ENCODE measurements at places on chromosomes 2 and 18.

- DNase-seq: peak; percentile 67
These were observed 714 bp downstream of the ASXL3 start for GRCh38 chr18:33578518-33579348.

DNA sequence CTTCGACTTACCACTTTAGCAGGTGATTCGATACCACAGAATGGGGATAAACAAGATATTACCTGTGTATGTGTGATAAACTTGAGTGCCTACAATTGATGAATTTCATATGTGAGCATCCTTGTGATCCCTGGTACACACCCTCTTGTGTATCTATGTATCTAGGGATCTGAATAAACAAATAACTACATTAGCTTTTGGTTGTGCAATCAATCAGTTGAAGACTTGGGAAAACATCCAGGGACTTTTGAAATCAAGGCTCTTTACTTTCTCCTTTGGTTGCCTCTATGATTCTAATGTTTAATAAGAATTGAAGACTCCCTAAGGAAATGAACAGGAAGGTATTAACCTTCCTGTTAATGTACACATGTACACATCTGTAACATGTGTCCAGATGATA lies 97.3 kb upstream of the DCC start:
- DNase-seq: no peak

DNA sequence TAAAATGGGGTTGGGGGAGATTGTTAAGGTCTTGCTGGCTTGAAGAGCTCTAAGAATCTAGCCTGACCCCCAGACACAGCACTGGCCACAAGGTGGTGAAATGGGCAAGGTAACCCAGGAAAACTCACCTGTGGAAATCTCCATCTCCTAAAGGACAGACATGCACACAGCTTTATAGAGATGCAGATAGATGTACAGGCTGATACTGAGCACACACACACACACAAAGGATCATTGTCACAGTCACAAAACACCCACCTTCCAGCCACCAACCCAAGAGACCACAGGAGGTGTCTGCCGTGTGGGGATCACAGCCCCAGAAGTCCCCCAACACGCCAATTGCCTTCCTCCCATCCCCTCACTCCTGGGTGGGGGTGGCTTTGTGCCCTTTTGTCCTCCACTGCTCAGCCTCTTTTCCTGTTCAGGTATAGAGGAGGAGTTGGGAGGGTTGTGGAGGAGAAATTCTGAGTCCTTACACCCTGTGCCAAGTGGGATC lies 3.2 kb upstream of the CYP26B1 start:
- peak; percentile 18 for DNase-seq

DNA sequence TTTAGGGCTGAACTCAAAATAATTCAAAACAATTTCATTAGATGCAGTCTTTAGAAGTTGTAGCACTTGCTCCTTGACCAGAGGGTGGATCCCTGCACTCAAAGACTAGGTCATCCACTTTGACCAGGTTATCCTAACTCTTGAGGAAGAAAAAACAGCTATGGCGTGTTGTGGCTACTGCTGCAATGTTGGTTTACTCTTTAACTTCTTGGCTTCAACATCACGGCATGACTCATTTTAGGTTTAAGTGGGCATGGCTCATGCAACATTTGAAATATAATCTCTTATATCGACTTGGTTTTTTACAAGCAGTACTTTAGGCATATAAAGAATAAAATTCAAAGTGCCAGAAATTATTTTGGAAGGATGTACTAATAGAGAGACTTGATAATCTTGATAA lies 35.4 kb downstream of the ANKRD29 start:
- no peak for DNase-seq

GRCh38 chr18:36460324-36460850 lies 162.9 kb downstream of the FHOD3 start:
- no peak for DNase-seq

- no peak for DNase-seq
These were observed 392.2 kb upstream of the CRIM1 start for GRCh38 chr2:35963357-35963756.

DNA sequence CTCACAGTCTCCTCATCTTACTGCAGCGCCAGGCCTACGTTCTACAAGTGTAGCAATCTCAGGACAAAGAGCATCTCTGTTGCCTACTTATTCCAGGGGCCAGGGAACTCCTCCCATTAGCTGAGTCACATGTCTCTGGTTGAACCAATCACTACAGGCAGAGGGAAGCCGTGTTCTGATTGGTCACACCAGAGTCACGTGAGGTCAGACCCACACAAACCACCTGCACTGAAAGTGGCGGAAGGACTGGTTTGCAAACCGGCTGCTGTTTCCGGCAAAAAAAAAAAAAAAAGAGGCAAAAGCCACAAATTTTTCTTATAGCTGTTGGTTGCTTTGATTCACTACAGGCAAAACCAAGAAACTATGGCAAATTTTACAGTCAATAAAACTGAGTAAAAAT lies 21.9 kb upstream of the USP14 start:
- no peak for DNase-seq

DNA sequence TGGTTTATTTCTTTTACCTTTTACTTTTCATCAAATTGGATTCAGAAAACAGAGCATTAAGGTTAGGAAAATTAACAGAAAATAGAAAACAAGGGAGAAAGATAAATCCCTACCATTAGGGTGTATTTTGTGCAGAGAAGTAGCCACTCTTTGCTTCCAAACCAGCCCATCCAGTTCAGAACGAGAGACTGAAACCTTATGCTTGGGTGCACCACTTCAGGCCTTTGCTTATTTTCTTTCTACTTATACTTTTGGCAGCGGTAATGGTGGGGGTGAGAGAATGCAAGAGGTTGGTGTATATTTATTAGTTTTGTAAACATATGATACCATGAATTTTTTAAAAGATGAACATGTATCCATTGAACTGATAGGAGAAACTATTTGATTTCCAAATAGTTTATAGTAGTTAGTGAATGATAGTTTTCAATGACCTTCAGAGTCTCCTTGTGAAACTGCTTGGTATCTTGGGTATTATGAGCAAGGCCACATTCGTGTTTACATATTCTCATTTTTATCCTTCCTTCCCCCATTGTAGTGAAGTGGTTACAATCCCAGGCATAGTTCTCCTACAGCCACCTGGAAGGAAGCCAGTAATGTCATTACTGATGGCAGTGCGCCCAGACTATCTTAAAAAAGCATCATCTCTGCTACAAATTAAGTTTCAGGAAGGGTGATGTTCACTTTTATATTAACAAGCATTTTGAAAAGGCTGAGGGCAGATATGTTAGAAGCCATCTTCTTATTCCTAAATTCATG lies 60.8 kb downstream of the MFSD6 start:
- peak; percentile 40 for DNase-seq

DNA sequence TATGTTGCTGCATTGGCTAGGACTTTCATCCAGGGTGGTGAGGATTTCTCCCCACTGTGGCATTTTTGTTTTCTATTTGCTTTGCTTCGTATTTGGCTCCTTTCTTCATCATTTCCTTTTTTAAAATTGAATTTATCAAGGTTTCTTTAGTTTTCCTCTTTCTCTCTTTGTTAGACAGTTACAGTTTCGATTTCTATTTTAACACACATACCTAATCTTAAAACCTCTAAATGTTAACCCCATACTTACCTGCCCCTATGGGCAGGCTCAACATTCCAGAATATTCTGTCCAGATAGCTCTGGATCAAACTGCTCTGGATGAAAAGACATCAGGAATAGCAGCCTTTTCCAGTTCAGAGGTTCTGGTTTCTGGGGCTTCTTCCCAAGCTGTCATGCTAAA lies 49.2 kb downstream of the DIPK1C start:
- DNase-seq: no peak

- DNase-seq: no peak
These were observed 33.7 kb downstream of the ABI2 start for GRCh38 chr2:203361922-203362321.

GRCh38 chr18:73038336-73038735 lies 170.5 kb upstream of the NETO1 start:
- DNase-seq: no peak

DNA sequence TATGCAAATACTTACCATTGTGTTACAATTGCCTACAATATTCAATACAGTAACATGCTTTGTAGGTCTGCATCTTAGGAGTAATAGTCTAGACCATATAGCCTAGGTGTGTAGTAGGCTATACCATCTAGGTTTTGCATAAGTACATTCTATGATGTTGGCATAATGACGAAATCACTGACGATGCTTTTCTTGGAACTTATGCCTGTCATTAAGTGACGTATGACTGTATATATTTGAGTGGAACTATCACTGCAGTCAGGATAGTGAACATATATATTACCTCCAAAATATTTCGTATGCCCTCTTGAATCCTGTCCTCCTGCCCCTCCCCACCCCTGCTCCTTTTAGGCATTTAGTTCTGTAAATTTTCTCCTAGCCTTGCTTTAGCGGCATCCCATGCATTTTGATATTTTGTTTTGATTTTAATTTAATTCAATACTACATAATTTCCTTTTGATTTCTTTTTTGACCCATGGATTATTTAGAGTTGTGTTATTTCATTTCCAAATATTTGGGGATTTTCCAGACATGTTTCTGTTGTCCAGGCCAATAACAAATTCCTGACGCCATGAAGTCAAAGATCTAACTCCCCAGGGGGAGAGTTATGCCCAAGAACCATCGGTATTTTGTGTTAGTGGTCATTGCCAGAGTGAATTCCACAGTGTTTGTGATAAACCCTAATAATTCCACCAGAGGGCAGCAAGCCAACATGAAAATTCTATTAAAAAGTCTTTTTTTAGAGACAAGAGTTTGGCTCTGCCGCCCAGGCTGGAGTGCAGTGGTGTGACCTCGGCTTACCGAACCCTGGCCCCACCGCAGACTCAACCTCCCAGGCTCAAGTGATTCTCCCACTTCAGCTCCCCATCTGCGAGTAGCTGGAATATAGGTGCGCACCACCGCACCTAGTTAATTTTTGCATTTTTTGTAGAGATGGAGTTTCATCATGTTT lies 24.2 kb upstream of the CASP8 start:
- DNase-seq: peak; percentile 72

- no peak for DNase-seq
These were observed 36.8 kb downstream of the TOGARAM2 start for GRCh38 chr2:29017716-29018435.

Measured in head of caudate nucleus (tissue), 42 donors.